ENCODE measurements at places on chromosomes 12 and 14.

- no peak for DNase-seq
These were observed 1.1 kb downstream of the ATP5F1B start for GRCh38 chr12:56644654-56645053.

GRCh38 chr12:13175499-13175898 is 21.0 kb upstream of the EMP1 start:
- no peak for DNase-seq

- no peak for DNase-seq
These were observed 54.1 kb upstream of the FERMT2 start for GRCh38 chr14:53004976-53005375.

DNA sequence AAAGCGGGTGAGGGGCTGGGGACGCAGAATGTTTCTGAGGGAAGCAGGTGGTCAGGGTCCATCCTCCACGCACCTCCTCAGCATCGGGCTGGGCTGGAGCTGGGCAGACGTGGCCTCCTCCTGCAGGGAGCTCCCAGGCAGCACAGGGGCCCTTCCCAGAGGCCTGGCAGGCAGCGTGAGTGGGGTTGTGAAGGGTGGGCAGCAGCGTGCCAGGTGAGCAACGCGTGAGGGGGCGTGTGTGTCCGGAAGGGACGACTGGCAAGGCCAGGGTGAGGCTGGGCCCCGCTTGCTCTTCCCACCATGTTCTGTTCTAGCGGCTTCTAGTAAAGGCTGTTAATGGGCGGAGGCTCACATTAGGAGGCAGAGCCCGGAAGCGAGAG is 17.1 kb downstream of the ANKRD9 start:
- DNase-seq = no peak

DNA sequence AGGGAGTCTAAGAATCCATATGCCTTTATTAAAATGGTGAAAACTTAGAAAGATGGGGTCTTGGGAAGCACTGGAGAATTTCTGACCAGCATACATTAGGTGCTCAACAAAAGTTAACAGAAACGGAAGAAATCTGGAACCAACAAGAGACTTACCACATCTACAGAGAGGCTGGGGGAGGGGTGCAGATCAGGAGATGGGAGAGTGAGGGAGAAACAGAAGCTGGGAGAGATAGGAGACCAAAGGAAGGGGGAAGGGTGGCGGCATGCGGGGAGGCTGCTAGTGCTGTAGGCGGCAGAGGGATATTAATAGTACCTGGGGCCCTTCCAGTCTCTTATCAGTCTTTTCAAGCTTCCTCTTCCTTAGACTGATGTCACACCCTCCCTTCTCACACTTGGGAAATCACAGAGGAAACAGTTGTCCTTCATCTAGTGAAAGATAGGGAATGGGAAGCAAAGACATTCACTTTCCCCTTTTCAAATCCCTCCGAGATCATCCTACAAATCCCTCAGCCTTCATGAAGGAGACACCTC is 18.1 kb downstream of the ZBTB39 start:
- no peak for DNase-seq

GRCh38 chr12:127888943-127889719 is 377.8 kb upstream of the TMEM132C start:
- no peak for DNase-seq

GRCh38 chr14:73397810-73398209 is 60.5 kb downstream of the NUMB start:
- no peak for DNase-seq

Data from stimulated activated naive CD4-positive, alpha-beta T cell treated with Interleukin-2 at 50 U/mL for 16 hours (primary cell).